ENCODE measurements at places on chromosomes 6 and 20.

GRCh38 chr20:46011631-46012482 is 3.1 kb downstream of the MMP9 start:
- DNase-seq: no peak

DNA sequence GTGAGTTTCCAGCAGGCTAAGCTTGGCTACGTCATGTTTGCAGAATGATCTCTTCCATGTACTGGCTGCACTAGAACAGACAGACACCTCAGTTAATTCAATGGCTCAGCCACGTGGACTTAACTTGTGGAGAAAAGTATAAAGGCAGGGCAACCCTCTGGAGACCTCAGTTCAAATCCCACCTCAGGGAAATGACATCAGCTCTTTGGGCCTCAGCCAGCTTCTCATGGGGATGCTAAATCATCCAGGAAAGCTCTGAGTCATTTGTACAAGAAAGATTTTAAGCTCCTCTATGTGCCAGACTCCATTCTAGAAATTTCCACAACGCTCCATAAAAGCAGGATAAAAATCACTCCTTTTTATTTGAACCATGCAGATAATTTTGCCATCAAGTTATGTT is 128.5 kb upstream of the SALL4 start:
- DNase-seq: no peak

GRCh38 chr6:170052991-170053821 is 237.7 kb downstream of the DLL1 start:
- DNase-seq: peak; percentile 8

DNA sequence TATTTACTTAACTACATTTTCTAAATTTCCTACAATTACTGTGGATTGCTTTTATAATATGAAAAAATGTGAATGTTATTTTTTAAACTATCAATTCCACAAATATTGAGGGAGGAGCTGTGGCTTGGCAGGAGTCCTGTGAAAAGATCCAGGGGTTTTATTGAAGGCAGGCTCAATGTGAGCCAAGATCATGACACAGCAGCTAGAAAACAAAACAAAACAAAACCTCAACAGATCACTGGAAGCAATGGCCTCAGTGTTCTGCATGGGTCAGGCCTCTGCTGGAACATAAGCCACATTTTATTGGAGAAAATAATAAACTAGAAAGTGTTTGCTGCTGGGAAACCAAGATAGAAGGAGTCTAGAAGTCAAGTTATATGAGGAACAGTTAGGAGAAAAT is 19.4 kb upstream of the RCAN2 start:
- DNase-seq: no peak

- no peak for DNase-seq
These were observed 66.7 kb upstream of the ARMC2 start for GRCh38 chr6:108781419-108782100.

GRCh38 chr20:12068121-12068520 is 150.4 kb downstream of the BTBD3 start:
- no peak for DNase-seq

GRCh38 chr6:43869792-43870659 is 100.0 kb downstream of the VEGFA start:
- no peak for DNase-seq

DNA sequence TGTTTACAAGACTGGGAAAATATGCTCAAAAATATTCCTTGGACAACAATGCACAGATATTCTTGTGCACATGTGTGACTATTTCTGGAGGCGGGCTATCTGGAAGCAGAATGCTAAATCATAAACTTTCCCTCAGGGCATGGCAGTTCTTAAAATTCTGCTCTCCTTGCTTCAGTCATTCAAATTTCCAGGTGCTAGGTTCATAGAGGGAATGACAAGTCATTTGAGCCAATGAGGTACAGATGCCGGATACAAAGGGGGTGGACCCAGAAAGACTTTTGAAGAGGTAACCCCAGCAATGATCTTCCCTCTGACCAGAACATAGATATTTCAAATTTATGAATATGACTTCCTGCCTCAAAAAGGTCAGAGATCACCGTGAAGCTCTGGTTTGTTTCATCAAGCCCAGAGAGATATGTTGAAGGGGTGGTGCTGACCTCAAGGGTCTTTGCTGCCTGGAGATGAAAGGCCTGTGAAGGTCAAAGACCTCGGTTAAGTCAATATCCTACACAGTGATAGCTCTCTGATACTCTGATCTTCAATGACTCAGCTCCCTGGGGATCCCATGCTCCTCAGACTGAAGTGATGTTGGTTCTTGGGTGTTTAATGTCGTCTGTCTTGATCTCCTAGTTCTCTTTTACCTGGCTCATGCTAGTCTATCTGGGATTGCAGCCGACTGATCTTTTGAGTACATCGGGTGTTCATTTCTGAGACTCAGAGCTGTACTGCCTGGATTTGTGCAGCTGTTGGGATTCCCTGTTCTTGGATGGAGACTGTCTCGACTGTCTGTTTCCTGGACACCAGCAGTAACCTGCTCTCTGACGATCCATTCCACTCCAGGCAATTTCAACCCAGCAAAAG is 47.5 kb upstream of the TSHZ2 start:
- no peak for DNase-seq

DNA sequence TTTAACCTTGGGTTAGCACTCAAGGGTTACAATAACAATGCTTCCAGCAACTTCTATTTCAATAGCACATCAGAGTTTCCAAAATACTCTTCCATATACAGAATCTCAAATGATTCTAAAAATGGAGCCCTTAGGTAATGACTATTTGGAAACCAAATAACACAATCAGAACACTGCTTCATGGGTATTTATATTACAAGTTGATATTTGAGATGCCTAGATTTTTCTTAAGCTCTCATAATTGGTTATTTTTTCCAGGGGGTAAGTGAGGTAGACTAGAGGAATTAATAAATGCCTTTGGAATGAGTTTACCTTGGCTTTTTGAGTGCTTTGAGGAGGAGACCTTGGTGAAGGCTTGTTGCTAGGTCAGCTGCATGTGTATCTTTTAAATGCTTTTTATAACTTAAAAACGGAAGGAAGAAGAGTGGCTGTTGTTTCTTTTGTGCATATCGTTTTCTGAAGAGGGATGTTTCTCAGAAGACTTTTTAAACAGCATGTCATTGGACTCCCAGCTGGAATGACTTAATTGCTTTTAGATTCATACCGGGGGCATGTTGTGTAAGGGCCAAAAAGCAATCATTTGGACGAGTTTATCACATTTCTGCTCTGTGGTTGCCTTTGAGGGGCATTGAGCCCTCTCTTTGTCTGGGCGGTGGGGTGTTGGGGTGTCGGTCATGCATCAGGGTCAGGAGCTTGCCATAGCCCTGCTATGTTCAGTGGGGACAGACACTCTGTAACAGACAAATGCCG is 186.0 kb downstream of the DTNBP1 start:
- DNase-seq: no peak

DNA sequence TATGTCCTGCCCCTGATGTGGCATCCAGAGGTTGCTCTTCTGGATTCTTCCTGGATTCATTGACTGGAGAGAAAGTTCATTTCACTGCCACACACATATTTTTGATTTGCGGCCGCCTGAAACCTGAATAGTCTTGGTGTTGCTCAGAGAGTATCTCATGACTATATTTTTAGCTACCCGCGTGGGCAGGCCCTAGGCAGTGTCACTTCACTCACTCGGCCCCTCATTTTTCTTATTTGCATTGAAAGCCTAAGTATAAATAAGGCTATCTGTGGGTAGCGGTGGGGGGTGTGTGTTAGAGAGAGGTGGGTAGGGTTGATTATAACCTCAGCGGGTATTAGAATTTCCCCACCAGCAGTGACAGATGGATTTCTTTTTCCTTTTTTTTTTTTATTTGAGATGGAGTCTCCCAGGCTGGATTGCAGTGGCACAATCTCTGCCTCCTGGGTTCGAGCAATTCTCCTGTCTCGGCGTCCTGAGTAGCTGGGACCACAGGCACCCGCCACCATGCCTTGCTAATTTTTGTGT is 113.5 kb downstream of the JARID2 start:
- DNase-seq: no peak

DNA sequence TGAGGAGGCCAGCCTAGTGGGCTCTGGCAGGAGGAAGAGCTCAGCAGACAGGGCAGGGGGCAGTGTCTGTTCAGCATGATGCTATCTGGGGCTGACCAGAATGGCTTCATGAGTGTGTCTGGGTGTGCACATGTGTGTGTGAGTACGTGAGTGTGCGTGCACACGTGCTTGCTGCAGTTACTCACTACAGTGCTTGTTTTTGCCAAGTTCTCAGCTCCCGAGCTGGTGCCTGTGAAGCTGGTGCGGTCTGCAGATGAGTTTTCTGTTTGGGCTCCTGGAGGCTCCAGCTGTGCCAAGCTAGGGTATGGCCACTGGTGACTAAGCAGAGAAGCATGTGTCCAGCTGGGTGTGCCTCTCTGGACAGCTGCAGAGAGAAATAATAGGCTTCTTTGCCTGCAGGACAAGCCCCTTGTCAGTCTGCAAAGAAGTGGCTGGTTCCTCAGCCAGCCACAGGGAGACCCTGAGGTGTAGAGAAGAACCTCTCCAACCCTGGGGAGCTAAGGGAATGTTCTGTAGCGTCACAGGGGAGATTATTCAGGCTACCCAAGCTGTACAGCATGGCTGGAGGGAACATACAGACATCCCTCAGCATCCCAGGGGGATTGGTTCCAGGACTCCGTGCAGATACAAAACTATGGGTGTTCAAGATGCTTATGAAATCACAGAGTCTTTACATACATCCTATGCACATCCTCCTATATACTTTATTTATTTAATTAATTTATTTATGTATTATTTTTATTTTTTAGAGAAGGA is 40.2 kb upstream of the FAM50B start:
- DNase-seq: no peak

GRCh38 chr20:19995220-19995863 is 21.8 kb upstream of the NAA20 start:
- DNase-seq: peak; percentile 60

DNA sequence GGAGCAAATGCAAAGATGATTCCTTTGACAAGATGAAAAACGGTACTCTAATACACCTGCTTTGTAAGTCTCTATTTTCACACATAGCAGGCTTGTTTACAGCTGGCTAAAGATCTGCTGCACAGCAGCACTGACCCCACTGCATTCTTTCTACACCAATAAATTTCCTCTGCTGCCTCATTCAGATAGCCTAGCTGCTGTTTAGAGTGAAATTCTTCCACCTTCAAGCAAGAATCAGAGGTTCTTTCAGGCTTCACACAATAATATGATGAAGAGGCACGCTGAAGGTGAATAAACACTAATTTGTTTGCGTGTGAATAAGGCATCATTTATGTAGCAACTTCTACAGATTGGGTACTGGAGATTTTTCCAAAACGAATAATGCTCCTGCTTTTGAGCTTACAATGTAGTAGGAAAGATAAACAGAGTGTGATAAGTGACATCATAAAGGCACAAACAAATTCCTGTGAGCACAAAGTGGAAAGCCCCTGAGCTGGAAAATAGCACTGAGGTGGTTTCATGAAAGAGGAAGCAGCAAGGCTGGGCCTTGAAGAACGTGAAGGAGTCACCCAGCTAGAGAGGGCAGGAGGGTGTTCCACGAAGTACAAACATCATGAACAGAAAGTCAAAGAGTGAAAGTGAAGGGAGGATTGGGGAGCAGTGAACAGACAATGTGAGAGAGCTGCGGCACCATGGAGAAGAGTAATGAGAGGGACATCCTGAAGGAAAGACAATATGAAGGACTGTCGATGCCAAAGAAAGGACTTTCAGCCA is 543.4 kb downstream of the CD83 start:
- no peak for DNase-seq

DNA sequence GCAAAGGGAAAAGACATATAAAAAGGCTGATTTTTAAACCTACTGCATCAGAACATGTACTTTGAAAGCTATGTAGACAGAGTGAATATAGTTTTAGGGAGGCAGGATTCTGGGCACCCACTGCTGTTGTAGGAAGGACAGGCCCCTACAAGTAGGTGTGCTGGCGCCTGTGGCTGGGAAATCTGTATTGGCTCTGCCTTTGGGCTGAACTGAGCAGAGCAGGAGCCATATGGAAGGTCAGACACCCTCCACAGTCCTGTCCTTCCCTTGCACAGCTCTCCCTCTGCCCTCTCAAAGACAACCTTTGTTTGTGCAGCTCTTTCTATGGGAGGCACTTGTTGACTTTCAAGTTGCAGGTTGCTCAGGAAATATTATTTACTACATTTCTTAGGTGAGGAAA is 18.4 kb upstream of the ULBP3 start:
- DNase-seq: no peak

DNA sequence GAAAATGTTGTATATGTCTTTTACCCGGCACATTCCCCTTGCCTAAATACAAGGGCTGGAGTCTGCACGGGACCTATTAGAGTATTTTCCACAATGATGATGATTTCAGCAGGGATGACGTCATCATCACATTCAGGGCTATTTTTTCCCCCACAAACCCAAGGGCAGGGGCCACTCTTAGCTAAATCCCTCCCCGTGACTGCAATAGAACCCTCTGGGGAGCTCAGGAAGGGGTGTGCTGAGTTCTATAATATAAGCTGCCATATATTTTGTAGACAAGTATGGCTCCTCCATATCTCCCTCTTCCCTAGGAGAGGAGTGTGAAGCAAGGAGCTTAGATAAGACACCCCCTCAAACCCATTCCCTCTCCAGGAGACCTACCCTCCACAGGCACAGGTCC is 11.3 kb upstream of the MAPRE1 start:
- no peak for DNase-seq

DNA sequence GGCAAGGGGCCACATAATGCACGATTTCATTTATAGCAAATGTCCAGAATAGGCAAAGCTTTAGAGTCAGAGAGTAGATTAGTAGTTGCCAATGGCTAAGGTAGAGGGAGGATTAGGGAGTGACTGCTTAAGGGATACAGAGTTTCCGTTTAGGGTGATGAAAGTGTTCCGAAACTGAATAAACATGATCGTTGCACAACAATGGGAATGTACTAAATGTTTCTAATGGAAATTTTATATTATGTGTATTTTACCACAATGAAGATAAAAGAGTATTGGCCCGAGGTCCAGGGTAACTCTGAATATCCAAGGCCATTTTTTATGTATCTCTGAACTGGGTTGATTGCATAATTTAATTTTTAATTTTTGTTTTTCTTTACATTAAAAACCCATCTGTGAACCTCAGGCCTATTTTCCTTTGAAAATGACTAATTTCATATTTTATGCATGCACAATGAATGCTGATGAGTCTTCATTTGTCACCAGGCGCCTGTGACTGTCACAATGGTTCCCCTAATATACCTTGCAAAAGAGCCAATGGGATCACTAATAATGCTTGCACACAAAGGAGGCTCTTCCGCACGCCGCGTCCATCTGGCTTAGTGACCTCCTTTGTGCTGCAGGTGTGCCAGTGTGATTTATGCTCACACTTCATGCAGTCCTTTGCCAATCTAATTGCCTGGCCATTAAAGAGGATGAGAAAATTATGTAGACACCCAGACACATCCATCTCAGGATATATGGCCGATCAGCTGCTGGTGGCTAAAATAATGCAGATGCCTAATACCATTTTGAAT is 612.5 kb downstream of the CDH26 start:
- no peak for DNase-seq

- no peak for DNase-seq
These were observed 15.6 kb downstream of the COMMD7 start for GRCh38 chr20:32727683-32728082.

- no peak for DNase-seq
These were observed 244.1 kb upstream of the QKI start for GRCh38 chr6:163170294-163170883.

- no peak for DNase-seq
These were observed 409.3 kb upstream of the SPTLC3 start for GRCh38 chr20:12599494-12599893.

GRCh38 chr6:1513215-1513780 is 96.4 kb upstream of the FOXC1 start:
- DNase-seq: no peak

GRCh38 chr6:110528101-110528929 is 51.9 kb upstream of the SLC22A16 start:
- DNase-seq: peak; percentile 72
